MM.1S (cell line): ENCODE measurements at places on chromosomes 2 and 18.

- no peak for DNase-seq
These were observed 104.5 kb downstream of the MEIS1 start for GRCh38 chr2:66539452-66539851.

DNA sequence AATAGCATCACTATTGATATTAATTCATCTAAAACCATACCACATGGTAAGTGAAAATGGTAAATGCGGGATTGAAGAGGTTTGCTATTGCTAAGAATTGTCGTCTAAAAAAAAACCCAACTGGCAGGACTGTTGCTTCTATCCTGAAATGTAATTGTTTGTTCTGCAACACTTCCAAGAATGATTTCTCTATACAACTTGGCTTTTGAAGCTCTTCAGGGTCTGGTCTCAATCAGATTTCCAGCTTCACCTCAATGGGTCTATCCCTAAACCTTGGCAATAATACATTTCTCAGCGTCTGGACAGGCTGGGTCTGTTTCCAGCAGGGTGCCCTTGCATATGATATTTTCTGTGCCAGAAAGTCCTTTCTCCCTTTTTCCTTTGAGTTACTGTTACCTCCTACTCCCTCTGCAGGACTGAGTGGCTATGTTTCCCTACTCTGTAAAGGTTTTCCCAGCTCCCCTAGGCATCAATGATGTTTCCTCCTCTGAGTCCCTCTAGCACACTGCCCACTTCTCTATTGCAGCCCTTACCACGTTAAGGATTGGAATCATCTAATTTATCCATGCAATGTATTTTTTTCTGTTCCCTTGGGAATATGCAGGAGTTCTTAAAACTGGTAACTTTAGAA, 118.2 kb upstream of the REV1 start:
- DNase-seq = no peak

GRCh38 chr2:77520641-77521547, 1.3 kb downstream of the LRRTM4 start:
- DNase-seq = no peak

DNA sequence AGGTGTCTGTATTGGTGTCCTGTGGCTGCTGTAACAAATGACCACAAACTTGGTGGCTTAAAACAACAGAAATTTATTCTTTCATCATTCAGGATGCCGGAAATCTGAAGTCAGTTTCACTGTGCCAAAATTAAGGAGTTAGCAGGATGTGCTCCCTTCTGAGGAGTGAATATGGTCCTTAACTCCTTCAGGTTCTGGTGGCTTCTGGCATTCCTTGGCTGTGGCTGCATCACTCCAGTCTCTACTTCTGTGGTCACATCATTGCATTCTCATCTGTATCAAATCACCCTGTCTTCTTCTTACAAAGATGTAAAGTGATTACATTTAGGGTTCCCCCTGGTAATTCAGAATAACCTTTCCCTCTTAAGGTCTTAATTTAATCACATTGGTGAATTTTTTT, 12.6 kb downstream of the GPD2 start:
- DNase-seq = no peak

DNA sequence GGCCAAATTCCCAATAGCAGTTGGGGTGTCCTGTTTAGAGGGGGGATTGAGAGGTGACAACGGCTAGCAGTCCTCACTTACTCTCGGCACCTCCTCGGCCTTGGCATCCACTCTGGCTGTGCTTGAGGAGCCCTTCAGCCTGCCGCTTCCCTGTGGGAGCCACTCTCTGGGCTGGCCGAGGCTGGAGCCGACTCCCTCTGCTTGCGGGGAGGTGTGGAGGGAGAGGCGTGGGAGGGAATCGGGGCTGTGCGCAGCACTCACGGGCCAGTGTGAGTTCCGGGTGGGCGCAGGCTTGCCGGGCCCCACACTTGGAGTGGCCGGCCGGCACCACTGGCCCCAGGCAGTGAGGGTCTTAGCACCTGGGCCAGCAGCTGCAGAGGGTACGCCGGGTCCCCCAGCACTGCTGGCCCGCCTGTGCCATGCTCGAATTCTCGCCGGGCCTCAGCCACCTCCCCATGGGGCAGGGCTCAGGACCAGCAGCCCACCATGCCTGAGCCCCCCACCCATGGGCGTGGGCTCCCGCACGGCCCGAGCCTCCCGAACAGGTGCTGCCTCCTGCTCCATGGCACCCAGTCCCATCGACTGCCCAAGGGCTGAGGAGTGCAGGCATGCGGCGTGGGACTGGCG, 705.9 kb upstream of the ZNF804A start:
- DNase-seq = no peak

- peak; percentile 88 for DNase-seq
These were observed at the start of gene RAB12 for GRCh38 chr18:8608795-8609658. Gene RAB12, plus strand, starts transcription at chr18:8609437. Its CDS starts 3 bp downstream, at chr18:8609440.

GRCh38 chr2:60316381-60317033, 236.9 kb downstream of the BCL11A start:
- DNase-seq = no peak
